ENCODE measurements at places on chromosomes 2 and 18.

GRCh38 chr2:71898851-71899681 lies 248.6 kb downstream of the CYP26B1 start:
- DNase-seq = no peak

DNA sequence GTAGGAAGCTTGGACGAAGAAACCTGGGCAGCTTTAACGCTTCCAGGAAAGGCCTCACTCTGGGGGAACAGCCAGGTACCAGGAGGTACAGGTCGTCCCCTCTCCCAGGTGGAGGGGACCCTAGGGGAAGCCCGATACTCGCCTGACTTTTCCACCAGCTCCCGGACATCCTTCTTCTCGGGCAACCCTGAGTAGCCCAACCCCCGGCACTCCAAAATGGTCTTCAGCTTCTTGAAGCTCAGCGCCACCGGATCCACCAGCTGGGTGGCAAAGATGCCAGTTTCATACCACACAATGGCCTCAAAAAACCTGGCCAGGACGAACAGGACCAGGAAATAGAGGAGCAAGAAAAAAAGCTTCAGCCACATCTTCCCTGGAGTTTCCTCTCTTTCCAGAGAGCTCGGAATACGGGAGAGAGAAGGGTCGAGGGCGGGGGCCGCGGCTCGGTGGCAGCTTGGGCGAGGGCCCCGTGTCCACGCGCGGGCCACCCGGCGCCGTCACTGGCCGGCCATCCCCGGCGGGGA lies 1.1 kb downstream of the RNF103 start:
- DNase-seq = peak; percentile 15

DNA sequence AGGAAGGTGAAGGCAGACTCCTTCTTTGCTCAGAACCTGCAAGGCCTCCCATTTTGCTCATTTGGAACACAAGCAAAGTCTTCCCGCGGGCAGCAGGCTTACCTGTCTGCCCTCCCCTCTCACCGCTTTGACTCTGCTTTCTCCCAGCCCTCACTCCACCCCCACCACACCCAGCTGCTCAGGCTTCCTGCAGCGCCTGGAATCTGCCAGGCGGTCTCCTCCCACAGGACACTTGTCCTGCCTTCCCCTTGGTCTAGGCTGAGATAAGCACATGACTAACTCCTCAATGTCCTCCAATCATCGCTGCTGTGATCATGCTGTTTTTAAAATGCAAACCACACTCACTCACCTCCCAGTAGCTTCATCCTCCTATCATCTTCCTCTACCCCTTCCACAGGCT lies 430.0 kb downstream of the ZNF516 start:
- no peak for DNase-seq

- DNase-seq = no peak
These were observed 75.6 kb upstream of the TTN start for GRCh38 chr2:178882666-178883440.

GRCh38 chr2:239398521-239398921 lies 2.3 kb downstream of the HDAC4 start:
- DNase-seq = no peak

DNA sequence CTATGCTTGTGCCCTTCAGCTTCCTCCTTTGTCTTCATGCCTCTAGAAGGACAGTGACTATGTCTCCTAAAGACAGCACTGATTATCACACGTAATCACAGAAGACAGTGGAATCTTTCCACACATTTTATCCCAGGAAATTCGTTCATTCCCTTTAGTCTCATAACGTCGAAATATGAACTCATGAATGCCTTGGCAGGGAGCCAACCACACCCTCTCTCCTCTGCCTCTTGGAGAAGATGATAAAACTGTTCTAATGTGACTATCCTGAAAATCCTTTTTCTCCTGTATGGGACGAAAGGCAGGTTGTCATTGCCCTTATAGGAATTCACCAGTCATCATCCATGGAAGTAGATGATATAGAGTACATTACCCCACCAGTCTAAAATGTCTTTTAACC lies 726.6 kb upstream of the FANCL start:
- no peak for DNase-seq

DNA sequence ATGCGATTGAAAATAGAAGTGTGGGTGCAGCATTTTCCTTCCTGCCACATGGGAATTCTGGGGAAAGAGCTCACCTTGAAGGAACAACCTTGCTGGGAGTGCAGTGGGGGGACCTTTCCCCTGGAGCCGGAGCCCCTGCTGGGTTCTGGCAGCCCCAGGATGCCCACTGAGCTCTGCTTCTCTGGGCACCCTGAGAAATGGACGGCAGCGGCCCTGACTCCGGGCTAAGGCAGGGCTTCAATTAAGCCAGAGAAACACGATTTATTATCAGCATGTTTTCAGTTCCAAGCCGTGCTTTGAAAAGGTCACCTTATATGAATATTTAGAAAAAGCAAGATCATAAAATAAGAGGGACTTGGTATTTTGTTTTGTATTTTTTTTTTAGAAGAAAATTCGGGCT lies 68.5 kb downstream of the KLHL29 start:
- no peak for DNase-seq

- no peak for DNase-seq
These were observed 2.7 kb downstream of the GEN1 start for GRCh38 chr2:17756668-17757067.

DNA sequence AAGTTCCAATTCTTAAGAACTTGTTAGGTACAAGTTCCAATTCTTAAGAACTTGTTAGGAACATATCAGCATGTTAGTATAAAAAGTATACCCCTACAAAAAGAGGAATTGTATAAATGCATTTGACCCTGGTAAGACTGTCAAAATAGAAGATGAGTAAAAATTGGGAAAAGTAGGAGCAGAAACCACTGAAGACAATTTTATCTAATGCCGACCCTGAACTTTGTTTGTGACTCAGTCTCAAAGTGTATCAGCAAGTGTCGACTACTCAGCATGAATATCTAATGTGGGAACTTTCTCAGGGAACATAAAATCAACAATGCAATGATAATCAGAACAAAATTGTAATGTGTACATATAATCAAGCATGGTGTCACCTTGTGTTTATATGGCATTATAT lies 583 bp upstream of the CD226 start:
- no peak for DNase-seq

DNA sequence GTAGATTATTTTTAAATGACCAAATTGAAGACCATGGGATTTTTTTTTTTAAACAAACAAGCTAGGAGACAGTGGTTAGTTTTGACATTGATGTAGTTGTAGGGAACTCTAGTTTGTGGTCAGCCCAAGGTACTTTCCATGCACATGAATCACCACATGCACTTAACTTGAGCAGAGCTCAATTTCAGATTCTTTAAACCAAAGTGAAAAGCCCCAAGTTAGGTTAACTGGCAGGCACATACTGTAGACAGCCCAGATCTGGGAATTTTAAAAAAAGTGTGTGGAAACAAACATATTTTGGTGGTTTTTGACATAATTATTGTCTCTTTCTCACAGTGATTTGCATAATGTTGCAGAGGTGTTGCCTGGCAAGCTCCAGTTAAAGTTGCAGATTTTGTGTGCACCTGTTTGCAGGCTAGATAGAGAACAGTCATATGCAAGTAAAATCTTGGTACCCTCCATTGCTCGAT lies 88.4 kb downstream of the BCL2L11 start:
- DNase-seq = no peak

DNA sequence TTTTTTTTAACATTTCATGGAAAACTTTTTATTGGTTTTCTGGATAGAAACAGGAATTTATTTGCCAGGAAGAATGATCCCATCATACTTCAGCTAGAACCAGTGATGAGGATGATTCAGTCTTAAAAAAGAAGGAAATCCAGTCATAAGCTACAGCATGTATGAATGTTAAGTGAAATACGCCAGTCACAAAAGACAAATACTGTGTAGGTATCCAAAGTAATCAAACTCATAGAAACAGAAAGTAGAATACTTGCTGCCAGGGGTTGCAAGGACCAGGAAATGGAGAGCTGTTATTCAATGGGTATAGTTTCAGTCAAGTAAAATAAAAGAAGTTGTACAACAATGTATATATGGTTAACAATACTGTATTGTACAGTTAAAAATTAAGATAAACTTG lies 21.3 kb downstream of the PSME4 start:
- DNase-seq = no peak

GRCh38 chr2:209511637-209512036 lies 87.8 kb downstream of the MAP2 start:
- DNase-seq = no peak

DNA sequence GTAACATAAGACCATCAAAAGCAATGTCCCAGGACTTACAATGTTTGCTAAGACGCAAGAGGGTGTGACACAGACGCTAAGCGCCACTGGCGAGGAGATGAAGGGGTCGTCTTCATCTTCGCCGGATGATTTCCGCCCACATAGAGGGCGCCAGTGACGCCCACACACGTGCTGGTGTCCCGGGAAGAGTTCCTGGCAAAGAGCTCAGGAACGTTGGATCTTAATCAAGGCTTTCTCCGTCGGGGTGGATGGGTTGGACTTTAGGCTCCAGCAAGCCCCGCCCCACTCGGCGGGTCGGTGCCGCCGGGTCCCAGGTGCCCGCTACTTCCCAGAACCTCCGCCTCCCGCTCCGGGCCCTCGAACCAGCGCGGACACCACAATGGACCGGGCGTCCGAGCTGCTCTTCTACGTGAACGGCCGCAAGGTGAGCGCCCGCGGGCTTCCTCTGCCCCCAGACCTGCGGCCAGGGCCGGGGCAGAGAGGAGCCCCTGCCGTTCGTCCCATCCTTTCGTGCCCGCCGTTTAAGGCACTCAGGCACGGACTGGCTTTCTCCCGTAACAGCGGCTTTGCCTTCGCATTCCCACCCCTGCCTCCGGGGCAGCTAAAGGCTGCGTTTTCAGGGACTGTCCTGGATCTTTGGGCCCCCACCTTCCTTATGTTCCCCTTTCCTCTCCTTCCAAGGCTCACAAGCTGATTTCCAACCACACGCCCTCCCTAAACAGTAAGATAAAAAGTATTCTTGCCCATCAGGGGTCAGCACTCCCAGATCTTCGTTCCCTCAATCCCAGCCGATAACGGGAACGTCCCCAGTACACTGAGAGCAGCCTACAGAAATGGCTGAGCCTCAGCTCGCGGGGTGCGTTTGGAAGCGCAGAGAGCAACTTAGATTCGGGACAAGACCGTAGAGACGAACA lies at the start of gene AOX1:
Gene AOX1 (plus strand): TSS at position 285 of the 914 bp plus-strand sequence. CDS start 95 bp downstream, at position 380.
- DNase-seq = no peak

- DNase-seq = no peak
These were observed 92.4 kb downstream of the PLB1 start for GRCh38 chr2:28588292-28588670.

DNA sequence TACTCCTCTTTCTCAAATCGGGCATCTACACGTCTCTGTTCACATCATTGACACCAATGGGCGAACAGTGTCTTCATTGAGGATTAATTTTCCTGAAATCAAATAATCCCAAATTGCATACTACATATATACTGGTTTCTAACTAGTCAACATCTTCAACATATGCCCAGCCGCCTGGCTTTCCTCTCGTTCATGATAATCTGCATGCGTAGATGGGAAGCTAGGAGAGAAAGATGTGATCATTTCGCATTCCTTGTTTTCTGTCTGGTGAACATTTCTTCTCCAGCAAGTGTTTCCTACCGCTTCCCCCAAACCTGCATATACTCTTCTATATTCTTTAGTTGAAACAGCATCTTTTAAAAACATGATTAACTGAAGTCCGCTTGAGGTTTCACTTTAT lies 7.4 kb downstream of the TWIST2 start:
- DNase-seq = no peak
